ENCODE measurements at places on chromosomes 16 and 17. TPM values are rescaled to one million over a fixed set of nuclear protein-coding genes. Genes with fewer than 3 reads are reported as not detected.

The KRTAP4-1 gene
- not detected for total RNA-seq

GRCh38 chr16:75837681-75838080 is 111.4 kb upstream of the CPHXL start:
- DNase-seq = no peak
- no peak overlapping the region for H3K4me3 ChIP-seq
- H3K27ac ChIP-seq = no peak overlapping the region
- H3K4me1 ChIP-seq = no peaks in the 10 kb centered on the region

DNA sequence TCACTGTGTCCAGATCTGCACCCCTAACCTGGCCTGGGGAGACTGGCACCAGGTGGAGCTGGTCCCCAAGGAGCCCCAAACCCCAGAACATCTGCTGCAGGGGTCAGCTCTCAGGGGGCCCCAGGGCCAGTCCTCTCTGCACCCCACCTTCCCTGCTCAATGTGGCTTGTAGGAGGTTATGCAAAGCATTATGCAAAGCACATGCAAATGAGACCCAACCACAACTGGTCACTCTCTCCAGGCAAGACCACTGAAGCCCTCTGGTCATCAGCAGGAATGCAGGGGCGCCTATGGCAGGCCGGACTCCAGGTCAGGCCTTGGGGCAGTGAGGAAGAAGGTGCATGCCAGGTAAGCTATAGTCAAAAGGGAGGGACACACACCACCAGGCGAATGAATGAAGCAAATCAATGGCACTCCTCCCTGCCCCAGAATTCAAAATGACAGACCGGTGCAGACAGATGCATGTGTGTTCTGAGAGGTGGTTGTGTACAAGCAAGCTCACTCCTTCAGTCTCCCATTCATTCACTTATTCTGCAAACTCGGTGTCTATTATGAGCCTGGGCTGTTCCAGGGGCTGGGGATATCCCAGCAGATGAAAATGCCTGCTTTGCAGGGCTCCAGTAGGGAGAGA is 48.0 kb downstream of the TMEM235 start:
- H3K36me3 ChIP-seq = no peaks in the 10 kb centered on the region
- no peaks in the 10 kb centered on the region for H3K27me3 ChIP-seq
- H3K4me3 ChIP-seq = no peak overlapping the region
- no peak for DNase-seq
- H3K4me1 ChIP-seq = peaks cover 4% of the 10 kb centered on the region
- H3K27ac ChIP-seq = no peak overlapping the region

GRCh38 chr17:82665217-82665616 is 17.0 kb upstream of the WDR45B start:
- DNase-seq = no peak
- H3K4me1 ChIP-seq = peaks cover 17% of the 10 kb centered on the region
- no peak overlapping the region for H3K27ac ChIP-seq

GRCh38 chr16:68379472-68380347 is 68.6 kb downstream of the SMPD3 start:
- no peak overlapping the region for H3K4me3 ChIP-seq
- H3K27ac ChIP-seq = no peak overlapping the region
- DNase-seq = no peak
- peaks cover 2% of the 10 kb centered on the region for H3K4me1 ChIP-seq
- H3K27me3 ChIP-seq = no peaks in the 10 kb centered on the region
- no peaks in the 10 kb centered on the region for H3K36me3 ChIP-seq

All from stomach (tissue), 19 donors.